ENCODE measurements at places on chromosomes 12 and 14. TPM values are rescaled to one million over a fixed set of nuclear protein-coding genes. Genes with fewer than 3 reads are reported as not detected.

DNA sequence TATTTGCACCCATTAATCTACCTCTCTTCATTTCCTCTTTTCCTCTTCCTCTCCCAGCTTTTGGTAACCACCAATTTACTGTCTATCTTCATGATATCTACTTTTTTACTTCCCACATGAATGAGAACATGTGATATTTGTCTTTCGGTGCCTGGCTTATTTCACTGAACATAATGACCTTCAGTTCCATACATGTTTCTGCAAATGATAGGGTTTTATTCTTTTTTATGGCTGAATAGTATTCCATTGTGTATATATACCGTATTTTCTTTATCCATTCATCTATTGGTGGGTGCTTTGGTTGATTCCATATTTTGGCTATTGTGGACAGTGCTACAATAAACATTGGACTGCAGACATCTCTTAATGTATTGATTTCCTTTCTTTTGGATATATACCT, 49.0 kb upstream of the STRN3 start:
- no peak overlapping the region for H3K4me3 ChIP-seq
- H3K36me3 ChIP-seq = no peaks in the 10 kb centered on the region
- no peaks in the 10 kb centered on the region for H3K4me1 ChIP-seq
- DNase-seq = no peak
- no peak overlapping the region for H3K27ac ChIP-seq
- H3K27me3 ChIP-seq = no peaks in the 10 kb centered on the region

Gene GDF3
- not detected for total RNA-seq

GRCh38 chr12:45517381-45517780, 212.1 kb upstream of the ARID2 start:
- no peak for DNase-seq
- no peaks in the 10 kb centered on the region for H3K36me3 ChIP-seq
- H3K27ac ChIP-seq = no peak overlapping the region
- peaks cover 14% of the 10 kb centered on the region for H3K4me1 ChIP-seq
- H3K4me3 ChIP-seq = no peak overlapping the region
- no peaks in the 10 kb centered on the region for H3K27me3 ChIP-seq

DNA sequence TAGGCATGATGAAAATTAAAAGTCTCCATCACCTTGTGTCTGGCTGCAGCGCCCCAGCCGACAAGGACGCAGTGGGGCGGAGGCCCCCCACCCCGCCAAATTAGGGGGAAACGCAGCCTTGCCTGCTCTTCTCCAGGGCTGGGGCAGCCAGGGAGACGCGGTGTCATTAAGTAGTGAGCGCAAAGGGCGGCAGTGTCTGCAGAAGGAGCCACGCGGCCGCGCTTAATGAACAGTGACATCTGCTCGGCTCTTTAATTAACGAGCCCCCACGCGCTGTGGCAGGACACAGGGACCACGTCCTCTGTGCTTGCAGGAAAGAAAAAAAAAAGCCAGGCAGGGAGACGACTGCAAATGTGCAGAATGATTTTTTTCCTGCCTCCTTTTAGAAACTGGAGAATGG, 93.4 kb upstream of the NCOR2 start:
- H3K4me3 ChIP-seq = no peak overlapping the region
- H3K4me1 ChIP-seq = peaks cover 15% of the 10 kb centered on the region
- DNase-seq = no peak
- no peaks in the 10 kb centered on the region for H3K36me3 ChIP-seq

DNA sequence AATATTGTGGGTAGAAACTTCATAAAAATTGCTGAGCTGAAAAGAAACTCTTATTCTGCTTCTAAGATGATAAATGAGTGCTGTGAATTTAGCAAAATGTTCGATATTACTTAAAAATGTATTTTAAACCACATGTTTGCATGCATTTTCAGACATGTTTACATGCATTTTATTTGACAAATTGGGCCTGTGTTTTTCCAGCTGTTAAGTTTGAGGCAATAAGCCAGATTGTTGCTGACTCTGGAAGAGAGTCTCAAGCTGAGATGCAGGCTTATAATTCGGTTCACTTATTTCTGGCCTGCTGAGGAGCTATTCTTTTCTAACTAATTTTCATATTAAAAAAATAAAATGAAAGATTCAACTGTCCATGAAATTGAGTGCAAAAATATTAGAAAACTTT, 110.1 kb downstream of the SYNE2 start:
- H3K4me1 ChIP-seq = no peaks in the 10 kb centered on the region
- H3K27ac ChIP-seq = no peak overlapping the region
- H3K36me3 ChIP-seq = peaks cover 10% of the 10 kb centered on the region
- no peak overlapping the region for H3K4me3 ChIP-seq
- H3K27me3 ChIP-seq = no peaks in the 10 kb centered on the region
- no peak for DNase-seq

DNA sequence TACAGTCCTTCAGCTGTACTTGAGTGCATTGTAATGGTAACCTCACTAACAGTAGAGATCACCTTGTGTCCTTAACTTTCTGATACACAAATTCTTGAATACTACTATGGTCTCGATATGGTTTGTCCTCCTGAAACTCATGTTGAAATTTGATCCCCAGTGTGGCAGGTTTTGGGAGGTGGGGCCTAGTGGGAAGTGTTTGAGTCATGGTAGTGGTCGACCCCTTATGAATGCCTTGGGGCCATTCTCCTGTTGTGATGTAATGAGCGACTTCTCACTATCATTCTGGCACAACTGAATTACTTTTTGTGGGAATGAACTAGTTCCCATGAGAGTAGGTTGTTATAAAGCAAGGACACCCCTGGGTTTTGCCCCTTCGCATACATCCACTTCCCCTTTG, 52.3 kb downstream of the IPO8 start:
- peak; percentile 3 for DNase-seq
- no peak overlapping the region for H3K27ac ChIP-seq
- H3K4me3 ChIP-seq = no peak overlapping the region
- no peaks in the 10 kb centered on the region for H3K36me3 ChIP-seq
- H3K27me3 ChIP-seq = no peaks in the 10 kb centered on the region

DNA sequence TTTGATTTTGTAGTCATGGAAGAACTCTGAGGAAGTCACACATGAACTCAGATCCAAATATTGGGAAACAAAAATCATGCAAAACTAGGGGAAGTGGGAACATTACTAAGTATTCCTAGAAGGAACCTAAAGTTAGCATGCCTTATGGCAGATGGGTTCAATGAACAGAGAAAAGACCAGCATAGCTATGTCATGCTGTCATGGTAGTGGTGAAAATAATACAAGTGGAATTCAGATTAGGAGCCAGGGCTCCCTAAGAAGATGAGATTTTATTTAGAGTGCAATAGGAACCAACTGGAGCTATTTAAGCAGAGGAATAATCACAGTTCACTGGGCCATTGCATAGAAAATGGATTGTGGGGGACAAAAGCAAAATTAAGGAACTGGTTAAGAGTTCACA, 134.0 kb downstream of the DIO2 start:
- H3K4me1 ChIP-seq = no peaks in the 10 kb centered on the region
- no peak for DNase-seq
- H3K27me3 ChIP-seq = no peaks in the 10 kb centered on the region
- H3K27ac ChIP-seq = no peak overlapping the region
- H3K36me3 ChIP-seq = no peaks in the 10 kb centered on the region

- H3K36me3 ChIP-seq = peaks cover 78% of the 10 kb centered on the region
- H3K27me3 ChIP-seq = no peaks in the 10 kb centered on the region
- H3K27ac ChIP-seq = no peak overlapping the region
- DNase-seq = no peak
These were observed 76.5 kb downstream of the EP400 start for GRCh38 chr12:132026061-132026795.

- no peaks in the 10 kb centered on the region for H3K4me1 ChIP-seq
- no peaks in the 10 kb centered on the region for H3K27me3 ChIP-seq
- DNase-seq = peak; percentile 69
- H3K4me3 ChIP-seq = peak overlapping the region; percentile 84
- peaks cover 13% of the 10 kb centered on the region for H3K36me3 ChIP-seq
These were observed 1.1 kb downstream of the SLC6A15 start for GRCh38 chr12:84911271-84912197.

GRCh38 chr12:65818454-65819382, 5.6 kb upstream of the HMGA2 start:
- no peak for DNase-seq
- no peak overlapping the region for H3K4me3 ChIP-seq
- peaks cover 32% of the 10 kb centered on the region for H3K4me1 ChIP-seq

Gene MORN3
- 1.2 TPM for total RNA-seq

Gene BMAL2
- 68.2 TPM for total RNA-seq

DNA sequence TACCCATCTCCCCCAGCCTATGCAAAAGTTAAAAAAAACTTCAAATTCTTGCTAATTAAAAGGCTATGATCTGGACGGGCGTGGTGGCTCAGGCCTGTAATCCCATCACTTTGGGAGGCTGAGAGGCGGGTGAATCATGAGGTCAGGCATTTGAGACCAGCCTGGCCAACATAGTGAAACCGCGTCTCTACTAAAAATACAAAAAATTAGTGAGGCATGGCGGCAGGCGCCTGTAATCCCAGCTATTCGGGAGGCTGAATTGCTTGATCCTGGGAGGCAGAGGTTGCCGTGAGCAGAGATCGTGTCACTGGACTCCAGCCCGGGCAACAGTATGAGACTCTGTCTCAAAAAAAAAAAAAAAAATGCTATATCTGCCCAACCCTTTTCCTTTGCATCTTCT, 925.4 kb downstream of the GALC start:
- no peak overlapping the region for H3K27ac ChIP-seq
- no peaks in the 10 kb centered on the region for H3K36me3 ChIP-seq
- DNase-seq = no peak

DNA sequence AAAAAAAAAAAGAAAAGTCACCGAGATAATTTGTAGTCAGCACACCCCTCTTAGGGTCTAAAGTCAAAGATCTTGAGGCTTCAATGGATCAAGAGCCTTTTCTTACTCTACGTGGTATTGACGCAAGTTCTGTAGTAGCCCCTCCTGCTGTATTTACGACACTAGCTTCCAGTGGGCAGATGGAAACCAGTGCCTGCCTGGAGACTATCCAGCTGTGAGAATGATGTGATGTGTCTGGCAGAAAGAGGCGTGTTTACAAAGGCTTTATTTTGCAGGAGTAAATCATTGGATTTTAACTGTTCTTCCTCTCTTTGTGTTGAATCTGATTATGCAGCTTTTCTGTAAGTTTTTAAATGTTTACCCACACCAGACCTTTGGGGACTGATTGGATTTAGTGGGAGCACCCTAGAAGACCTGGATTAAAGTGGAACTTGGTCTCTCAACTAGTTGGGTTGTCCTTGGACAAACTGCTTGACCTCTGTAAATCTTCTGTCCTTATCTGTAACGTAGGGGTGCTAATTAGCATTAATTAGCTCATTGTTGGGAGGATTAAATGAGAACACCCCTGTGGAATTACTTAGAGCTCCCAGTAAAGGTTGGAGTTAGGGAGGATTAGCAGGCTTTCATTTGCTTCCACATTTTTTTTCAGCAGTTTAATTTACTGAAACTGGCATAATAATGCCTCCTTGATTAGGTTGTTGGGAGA, 72.4 kb downstream of the RASSF3 start:
- H3K27me3 ChIP-seq = no peaks in the 10 kb centered on the region
- no peak overlapping the region for H3K4me3 ChIP-seq
- H3K4me1 ChIP-seq = peaks cover 53% of the 10 kb centered on the region
- peak overlapping the region; percentile 2 for H3K27ac ChIP-seq
- H3K36me3 ChIP-seq = peaks cover 50% of the 10 kb centered on the region

DNA sequence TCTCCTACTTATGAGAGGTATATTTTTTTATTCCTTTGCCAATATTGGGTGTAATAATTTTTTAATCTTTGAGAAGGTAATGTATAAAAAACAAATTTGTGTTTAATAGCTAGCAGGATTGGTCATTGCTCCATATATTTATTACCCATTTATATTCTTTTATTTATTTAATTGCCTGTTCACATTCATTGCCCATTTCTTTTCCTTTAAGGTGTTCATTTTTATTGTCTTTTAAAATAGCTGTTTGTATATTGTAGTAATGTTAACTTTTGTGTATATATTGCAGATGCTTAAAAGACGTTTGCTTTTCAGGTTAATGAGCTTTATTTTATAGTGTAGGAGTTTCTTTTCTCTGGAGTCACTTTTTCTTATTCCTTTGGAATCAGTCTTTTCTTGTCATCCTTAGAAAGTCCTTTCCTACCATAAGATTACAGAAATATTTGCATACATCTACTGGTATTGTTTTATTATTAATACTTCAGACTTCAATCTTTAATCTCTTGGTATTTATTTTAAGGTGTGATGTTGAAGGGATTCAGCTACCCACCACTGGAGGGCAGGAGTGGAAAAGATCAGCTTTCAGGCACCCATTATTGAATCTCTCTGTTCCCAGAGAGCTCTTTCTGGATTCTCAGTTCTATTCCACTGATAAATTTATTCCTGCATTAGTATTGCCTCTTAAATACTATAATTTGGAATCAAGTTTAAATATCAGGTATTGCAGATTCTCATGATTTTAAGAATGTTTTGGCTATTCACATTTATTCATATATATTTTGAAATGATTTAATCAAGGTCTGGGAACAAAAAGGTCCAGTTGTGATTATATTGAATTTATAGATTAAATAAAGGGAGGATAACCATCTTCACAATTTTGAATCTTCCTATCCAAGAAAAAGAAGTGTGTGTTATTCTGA, 17.3 kb downstream of the PPM1A start:
- H3K27ac ChIP-seq = no peak overlapping the region
- H3K4me3 ChIP-seq = no peak overlapping the region
- H3K36me3 ChIP-seq = no peaks in the 10 kb centered on the region

Gene ITPR2
- total RNA-seq = 4.4 TPM

DNA sequence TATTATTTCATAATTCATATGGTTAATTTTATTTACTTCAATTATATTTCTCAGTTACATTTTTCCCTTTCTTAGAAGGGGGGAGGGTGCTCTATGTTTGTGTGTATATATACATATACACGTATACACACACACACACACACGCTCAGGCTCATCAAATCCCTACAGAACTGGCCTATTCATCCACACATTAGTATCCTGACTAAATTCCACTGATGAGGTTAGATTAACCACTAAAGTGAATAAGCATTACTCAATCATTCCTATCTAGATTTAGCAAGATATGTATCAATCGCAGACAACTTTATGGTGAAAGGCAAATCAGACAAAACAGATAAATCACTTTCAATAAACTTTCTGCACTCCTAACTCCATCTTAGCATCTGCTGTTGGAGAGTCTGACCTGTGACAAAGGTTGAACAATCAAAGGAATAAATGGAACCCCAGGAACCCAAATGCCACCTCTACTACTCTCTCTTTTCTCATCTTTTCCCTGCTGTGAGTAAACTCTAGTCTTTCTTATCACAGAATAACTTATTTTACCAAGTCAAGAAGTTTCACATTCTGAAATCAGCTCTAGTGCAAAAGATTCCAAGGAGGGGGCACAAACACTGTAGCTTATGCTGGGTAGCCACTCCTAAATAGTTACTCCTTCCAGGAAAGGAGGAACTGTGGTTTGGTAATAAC, 67.6 kb downstream of the RALGAPA1 start:
- no peak for DNase-seq
- no peaks in the 10 kb centered on the region for H3K27me3 ChIP-seq
- no peaks in the 10 kb centered on the region for H3K4me1 ChIP-seq
- H3K36me3 ChIP-seq = no peaks in the 10 kb centered on the region
- no peak overlapping the region for H3K4me3 ChIP-seq
- no peak overlapping the region for H3K27ac ChIP-seq

Gene KRT2
- not detected for total RNA-seq
